ENCODE measurements at places on chromosomes 11 and 22. TPM values are rescaled to one million over a fixed set of nuclear protein-coding genes. Genes with fewer than 3 reads are reported as not detected.

Gene HEPACAM
- total RNA-seq, result not detected

Gene STIM1
- total RNA-seq, result 24.3 TPM

Gene TMPRSS13
- total RNA-seq, result not detected

Gene LRRN4CL
- total RNA-seq, result 0.09 TPM

Gene HBG2
- not detected for total RNA-seq

Gene SLC37A2
- total RNA-seq, result 0.21 TPM

Gene SAA4
- not detected for total RNA-seq

All from A549 treated with dexamethasone at 1 μM for 4 hours (cell line).